Motor neuron (in vitro differentiated cells): ENCODE measurements at places on chromosomes 11 and 22.

DNA sequence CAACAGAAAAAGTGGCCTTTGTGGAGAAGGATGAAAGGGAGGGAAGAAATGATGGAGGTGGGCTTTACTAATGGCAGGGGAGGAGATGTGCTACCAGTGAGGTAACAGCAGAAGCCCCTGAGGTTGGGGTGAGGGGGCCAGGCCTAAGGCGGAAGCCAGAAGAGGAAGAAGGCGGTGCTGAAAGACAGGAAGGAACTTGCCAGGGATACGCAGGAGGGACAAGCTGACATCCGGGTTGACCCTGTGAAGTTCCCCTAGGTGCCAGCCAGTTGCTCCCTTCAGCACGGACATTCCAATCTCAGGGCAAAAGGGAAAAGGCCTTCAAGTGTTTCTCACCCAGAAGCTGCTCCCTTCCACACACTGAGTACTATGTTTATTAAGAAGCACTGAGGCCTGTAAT is 2.3 kb upstream of the TIRAP start:
- no peak for ATAC-seq

- peak; percentile 90 for ATAC-seq
These were observed 32.9 kb upstream of the SMIM38 start for GRCh38 chr11:69122630-69123431.

- ATAC-seq: peak; percentile 91
These were observed 18.6 kb upstream of the SCARF2 start for GRCh38 chr22:20456064-20456721.

- ATAC-seq: peak; percentile 8
These were observed 710 bp downstream of the TUB start for GRCh38 chr11:8081591-8082250.

- ATAC-seq: no peak
These were observed 52.6 kb downstream of the ARHGAP42 start for GRCh38 chr11:100739666-100740065.

DNA sequence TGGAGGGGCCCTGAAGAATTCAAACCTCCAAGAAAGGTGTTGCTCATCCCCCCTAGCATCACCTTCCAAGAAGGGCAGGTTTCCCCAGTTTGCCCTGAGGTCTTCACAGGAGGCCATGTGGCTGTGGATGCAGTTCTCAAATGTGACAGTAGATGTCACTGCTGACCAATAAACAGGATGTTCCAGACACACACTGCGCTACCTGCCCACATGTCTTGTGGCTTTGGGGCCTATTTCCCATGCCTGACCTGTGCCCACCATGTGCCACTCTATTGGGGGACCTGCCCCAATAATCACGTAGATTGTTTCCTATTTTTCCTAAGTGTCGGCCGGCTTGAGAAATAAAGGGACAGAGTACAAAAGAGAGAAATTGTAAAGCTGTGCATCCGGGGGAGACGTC is 4.5 kb downstream of the GSTT2 start:
- peak; percentile 48 for ATAC-seq

DNA sequence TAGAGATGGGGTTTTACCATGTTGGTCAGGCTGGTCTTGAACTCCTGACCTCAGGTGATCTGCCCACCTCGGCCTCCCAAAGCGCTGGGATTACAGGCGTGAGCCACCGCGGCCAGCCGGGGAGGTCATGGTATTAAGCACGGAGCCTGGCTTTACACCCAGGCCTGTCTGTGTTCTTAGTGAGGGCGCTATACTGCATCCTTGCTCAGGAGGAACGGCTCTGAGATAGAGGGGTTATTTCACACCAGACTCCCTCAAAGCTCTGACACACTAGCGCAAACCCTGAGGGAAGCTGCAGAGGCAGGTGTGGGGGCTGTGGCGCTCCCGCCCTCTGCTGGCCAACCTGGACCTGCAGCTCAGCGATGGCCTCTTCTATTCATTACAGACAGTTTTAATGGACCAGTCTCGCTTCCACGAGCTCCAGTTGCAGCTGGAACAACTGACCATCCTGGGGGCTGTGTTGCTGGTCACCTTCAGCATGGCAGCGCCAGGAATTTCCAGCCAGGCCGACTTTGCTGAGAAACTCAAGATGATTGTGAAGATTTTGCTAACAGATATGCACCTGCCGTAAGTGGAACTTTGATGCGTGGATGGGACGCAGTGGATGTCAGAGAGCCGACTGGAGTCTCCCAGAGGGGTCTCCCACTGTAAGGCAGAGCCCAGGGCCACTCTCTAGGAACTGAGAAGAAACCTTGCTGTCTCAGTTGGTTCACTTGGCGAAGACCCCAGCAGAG is 26.2 kb downstream of the TCP11L1 start:
- peak; percentile 84 for ATAC-seq

DNA sequence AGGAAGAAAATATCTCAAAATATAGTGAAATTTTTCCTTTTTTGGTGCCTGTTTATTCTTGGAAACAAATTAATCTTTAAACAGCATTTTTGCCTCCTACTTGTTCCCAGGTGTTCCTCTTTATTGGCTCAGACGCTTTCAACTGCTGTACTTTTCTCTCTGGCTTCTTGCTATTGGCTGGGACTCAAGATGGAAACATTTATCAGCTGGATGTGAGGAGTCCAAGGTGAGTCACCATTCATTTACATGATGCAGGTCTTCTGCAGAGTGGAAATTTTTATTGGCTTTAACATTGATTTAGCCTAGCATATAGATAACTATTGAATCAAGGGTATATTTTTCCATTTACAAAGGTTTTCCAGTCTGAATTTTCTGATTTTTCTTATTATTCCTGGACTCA is 34.4 kb upstream of the DNAJB13 start:
- no peak for ATAC-seq

DNA sequence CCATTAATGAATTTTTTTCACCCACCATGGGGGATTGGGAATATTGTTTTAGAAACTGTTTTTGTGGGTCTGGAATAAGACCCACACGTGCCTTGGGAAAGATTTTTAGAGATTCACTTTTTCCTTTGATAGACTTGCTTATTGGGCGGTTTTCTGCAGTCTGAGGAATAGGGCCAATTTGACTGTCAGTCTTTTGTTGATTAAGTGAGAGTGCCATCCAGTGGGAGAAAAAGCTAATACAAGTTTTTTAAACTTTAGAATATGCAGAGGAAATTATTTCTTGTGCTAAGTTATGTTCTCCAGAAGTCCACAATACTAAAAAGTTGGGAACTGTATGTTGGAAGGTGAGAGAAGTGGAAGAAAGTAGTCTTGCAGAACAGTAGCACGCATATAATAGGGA is 56.1 kb downstream of the PRMT3 start:
- ATAC-seq: no peak

- no peak for ATAC-seq
These were observed 1165.1 kb downstream of the BRD1 start for GRCh38 chr22:48662476-48663135.

DNA sequence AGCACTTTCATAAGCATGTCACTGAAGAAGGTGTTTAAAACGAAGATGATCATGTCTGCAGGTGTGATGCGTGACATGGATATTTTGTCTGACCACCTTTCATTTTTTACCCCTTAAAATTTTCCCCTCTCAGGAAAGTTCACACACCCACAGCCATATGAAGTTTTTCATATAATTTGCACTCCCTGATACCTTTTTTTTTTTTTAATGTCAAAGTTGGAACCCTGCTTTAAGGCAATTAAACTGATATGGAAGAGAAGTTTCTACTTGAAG is 104.6 kb downstream of the ATXN10 start:
- ATAC-seq: no peak

GRCh38 chr11:126601550-126602215 is 246.2 kb downstream of the ST3GAL4 start:
- peak; percentile 57 for ATAC-seq

GRCh38 chr11:23103416-23103815 is 243.1 kb upstream of the CCDC179 start:
- no peak for ATAC-seq

GRCh38 chr11:44556735-44557409 is 8.6 kb upstream of the CD82 start:
- peak; percentile 85 for ATAC-seq

DNA sequence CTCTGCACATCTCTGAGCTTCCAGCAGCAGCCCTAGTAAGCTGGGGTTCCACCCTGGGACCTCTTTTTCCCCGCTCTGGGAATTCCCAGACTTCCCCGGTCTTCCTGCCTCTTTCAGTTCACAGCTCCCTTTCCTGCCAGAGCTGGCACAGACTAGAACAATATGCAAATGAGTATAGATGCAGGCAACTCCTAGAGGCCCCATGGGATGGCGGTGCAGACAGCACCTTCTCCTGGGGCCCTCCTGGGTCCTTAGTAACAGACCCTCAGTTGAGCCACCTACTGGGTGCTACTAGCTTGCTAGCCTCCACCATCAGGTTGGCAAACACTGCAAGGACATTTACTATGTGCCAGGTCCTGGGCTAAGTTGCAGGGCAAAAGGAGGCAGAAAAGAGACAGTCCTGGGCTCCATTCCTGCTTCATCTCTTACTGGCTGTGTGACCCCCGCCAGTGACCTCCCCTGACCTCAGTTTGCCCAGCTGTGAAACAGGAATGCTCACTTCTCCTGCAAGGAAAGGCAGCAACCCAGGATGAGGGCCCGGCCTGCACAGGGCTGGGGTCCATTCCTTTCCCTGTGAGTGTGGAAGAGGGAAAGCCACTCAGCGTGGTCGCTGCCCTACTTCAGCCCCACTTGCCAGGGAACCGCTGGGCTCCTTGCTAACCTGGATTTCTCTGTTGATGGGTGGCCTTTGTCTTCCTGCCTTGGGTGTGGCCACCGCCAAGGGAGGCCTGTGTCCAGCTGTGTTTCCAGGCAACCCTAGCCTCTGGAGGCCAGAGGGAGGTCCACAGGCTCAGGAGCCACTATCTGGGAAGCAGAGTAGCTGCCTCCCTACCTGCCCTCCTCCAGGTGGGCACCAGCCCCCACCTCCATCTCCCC is 7.3 kb downstream of the RELT start:
- peak; percentile 75 for ATAC-seq

GRCh38 chr11:118838905-118839553 is 44.7 kb upstream of the CXCR5 start:
- no peak for ATAC-seq

- no peak for ATAC-seq
These were observed 110.3 kb upstream of the TMEM45B start for GRCh38 chr11:129705341-129705740.

DNA sequence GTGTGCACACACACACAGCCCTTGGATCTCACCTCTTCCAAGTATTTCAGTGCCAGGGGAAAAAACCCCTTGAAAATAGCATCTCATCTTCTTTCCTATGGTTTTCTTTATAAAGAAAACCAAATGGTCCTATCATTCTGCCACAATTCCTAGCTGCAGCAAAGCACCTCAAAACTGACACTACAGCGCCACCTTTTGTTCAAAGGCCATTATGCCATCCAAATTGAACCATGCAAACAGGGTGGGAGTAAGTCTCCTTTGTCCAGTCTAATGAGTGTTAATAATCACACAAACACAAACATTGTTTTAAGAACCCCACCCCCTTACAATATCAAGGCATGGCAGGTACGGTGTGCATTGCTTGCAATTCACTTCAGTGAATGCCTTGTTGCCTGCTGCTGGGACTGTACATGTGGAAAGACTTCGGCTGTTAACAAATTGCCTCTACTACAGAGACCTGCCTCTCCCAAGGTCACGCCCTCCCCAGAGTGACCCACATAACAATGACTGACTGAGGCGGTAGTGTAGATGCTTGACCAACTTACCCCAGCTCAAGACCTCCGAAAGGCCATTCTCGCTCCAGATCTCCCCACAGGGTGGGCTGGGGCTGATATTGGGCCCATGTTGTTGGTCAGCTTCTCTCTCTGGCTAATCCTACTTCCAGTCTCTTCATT is 31.7 kb downstream of the FAM181B start:
- peak; percentile 73 for ATAC-seq

- ATAC-seq: no peak
These were observed 39.6 kb downstream of the DIXDC1 start for GRCh38 chr11:111976767-111977145.

GRCh38 chr11:10933455-10934292 is 75.8 kb upstream of the ZBED5 start:
- ATAC-seq: peak; percentile 58

- no peak for ATAC-seq
These were observed 121.5 kb downstream of the CHST1 start for GRCh38 chr11:45543808-45544422.

GRCh38 chr11:30481330-30481729 is 104.8 kb downstream of the MPPED2 start:
- ATAC-seq: no peak

GRCh38 chr11:91394073-91394726 is 830.4 kb upstream of the FAT3 start:
- ATAC-seq: no peak

GRCh38 chr11:129608711-129609110 is 206.9 kb upstream of the TMEM45B start:
- ATAC-seq: no peak

GRCh38 chr22:10780281-10780680 is 4747.7 kb upstream of the OR11H1 start:
- no peak for ATAC-seq
